ENCODE measurements at places on chromosomes 1 and 21.
A peak's percentile ranks its signal among the peaks of the same experiment; 100 is the strongest.

DNA sequence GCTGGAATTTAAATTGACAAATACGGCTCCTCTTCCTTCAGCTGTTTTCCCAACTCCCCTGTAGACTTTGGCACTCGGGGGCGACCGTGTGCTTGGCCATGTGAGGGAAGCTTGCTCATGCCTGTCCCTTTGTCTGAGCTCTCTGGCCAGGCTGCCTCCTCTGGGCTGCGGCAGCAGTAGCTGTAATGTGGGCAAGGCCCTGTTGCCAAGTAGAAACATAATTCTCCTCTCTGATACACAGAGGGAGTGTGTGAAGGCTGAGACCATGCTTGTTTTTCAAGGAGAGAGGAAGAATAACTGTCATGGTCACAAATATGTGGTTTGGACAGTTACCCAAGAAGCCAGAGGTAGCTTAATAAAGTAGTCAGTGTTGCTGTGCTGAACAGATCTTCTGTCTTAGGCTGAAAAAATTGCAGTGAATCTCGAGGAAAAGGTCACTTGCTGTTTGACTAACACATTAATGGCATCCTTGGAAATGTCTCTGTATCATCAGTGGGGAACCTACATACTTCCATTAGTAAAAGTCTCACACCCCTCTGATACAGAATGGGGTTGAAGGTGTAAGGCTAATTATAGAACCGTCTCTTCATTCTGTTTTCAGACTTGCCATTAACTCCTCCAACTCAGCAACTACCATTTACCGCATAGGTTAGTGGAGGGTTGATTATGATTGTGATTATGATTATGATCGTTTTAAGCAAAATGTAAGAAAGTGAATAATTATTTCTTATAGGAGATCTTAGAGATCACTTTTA, 94.6 kb downstream of the TGFB2 start:
- peak; percentile 15 for DNase-seq

DNA sequence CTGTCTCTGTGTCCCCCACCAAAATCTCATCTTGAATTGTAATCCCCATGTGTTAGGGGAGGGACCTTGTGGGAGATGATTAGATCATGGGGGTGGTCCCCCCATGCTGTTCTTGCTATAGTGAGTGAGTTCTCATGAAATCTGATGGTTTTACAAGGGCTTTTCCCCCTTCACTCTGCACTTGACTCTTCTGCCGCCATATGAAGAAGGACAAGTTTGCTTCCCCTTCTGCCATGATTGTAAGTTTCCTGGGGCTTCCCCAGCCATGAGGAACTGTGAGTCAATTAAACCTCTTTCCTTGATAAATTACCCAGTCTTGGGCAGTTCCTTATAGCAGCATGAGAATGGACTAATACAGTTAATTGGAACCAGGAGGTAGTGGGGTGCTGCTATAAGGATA, 137.1 kb upstream of the RAB4A start:
- DNase-seq: no peak

GRCh38 chr1:67897270-67897949, 64.1 kb upstream of the GNG12 start:
- peak; percentile 72 for DNase-seq

DNA sequence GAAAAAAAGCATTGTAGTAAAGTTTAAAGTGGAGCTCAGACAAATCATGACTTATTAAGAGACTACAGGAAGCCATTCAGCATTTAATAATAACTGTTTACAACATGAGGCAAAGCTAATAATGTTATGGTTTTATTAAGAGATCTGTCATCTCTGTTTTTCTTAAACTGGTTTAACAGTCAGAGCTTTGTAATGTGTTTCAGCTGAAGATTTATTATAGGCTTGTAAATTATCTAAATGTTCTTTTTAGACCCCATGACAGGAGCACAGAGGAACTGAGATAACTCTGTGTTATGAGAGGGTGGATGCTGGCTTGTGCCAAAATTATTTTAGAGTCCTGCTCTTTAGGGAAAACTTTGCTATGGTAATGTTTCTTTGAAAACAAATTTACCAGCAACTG, 38.0 kb upstream of the RWDD3 start:
- DNase-seq: no peak

DNA sequence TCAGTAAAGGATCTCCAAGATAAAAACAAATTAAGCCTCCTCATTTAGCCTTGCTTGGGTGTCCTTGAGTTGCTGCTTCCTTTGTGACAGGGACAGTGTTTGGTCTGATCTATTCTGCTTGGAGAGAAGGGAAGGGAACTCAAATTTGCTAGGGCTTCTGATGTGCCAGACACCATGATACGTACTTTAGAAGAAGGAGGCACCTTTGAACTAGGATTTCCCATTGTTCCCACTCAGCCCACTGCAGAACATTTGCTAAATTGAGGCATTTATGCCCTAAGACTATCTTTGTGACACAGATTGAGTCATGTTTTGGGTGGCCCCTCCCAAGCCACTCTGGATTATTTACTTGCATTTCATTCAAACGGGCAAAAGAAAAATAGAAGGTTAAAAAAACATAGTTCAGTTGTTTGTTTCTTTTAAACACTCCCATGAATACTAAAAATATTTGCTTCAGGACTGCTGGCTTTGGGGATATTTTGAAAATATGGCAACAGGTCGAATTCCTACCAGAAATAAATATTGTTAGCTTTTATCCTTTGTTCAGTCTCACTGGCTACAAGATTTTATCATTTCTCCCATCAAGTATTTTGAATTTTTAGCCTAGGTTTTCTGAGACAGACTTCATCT, 81.9 kb upstream of the WLS start:
- no peak for DNase-seq

GRCh38 chr1:96987186-96987703, 265.7 kb downstream of the PTBP2 start:
- DNase-seq: peak; percentile 50

DNA sequence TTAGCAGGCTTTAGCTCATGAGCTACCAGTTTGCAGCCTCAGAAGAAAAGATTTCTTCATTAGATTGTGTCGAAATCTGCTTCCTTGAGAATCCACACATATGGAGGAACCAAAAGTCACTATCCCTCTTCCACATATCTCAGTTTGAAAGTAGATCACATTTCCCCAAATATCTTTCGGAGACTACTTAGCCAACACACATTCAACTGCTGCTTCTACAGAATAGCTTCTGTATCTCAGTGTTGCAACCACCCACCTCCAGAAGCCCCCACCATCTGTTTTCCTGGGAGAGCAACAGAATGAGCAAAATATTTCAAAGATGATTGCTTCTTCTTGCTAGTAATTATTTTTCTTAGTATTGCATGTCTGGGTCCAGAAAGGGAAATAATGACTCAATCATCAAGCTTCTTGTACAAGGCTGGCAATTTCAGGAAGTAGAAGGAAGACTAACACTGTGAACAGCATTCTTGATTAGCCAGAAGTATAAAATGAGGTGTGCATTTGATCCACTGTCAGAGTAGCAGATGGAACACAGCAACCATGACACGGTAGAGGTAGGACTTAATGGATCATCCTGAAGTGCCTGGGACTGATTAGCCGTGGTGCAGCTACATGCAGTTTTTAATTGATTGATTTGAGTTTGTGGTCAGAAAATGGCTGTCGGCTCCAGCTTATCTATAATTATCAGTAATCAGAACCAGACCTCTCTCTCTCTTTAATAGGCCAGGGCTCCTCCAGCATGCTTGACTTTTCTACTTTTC, 24.9 kb downstream of the ZC3H11B start:
- DNase-seq: peak; percentile 71

GRCh38 chr1:245671966-245672767, 517.4 kb downstream of the KIF26B start:
- DNase-seq: no peak

- no peak for DNase-seq
Observed at GRCh38 chr1:67589519-67590233, 95.3 kb upstream of the GADD45A start.

- no peak for DNase-seq
Observed at GRCh38 chr1:53642215-53642555, 96.8 kb downstream of the GLIS1 start.

DNA sequence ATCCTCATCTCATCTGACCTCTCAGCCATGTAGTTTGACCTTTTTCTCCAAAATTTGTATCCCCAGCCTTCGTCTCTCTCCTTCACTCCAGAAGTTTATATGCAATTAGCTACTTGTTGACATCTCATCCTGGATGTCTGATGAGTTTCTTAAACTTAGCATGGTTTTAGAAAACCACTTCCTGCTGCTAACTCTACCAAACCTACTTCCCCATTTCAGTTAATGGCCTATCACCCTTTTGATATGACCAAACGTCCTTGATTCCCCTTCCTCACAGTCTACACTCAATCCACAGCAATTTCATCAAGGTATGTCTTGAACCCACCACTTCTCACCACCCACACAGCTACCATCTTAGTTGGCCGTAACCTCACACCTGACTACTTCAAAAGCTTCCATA, 121.9 kb downstream of the LRRC40 start:
- DNase-seq: no peak

DNA sequence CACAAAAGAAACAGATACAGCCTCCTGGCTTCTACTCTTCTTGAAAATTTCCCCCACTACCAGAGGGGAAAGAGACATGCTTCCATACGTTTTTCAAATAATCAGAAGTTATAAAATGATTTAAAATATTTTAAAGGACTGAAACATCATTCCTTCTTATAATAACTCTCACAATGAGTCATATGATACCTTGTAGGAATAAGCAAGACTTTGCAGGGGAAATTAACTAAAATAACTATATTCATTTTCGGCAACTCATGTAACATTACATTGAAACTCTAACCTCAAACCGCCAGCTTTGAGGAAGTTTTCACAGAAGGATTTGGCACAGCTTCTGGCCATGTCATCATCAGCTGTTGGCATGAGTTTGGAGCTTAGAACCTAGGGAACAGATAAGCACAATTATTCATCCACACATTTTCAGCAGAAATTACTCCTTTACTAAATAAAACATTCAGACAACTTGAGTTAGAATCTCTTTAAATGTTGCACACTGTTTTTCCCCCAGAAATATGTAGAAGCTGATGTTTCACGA, 85.9 kb downstream of the USP24 start:
- DNase-seq: peak; percentile 89

DNA sequence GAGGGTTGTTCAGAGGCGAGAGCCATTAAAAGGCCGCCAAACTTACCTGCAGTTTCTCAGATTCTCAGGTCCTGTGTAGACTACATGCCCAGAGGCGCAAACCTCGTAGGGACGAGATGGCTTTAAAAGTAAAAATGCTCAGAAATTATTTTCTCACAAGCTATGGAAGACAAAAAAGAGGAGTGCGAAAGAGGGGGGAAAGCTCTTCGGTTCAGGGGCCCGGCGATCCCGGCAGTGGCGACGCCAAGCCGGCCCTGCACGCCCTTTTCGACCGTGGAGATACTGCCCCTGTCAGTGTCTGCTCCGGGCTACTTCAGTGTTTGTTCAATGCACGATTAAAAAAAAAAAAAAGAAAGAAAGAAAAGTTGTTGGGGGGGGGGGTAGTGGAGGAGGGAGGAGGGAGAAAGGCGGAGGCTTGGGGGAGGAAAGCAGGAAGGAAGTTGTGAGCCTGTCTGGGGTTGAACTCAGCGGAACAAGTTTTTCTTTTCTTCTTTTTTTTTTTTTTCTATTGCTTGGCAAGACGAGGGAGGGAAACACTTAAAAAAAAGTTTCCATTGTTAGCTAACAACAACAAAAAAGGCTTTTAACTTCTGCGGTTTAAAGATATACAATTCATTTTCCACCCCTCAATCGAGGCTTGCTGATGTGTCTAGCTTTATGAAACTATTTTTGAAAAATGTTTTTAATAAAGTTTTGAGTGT, at the start of gene ITPKB:
TSS of gene ITPKB (minus strand) at position 288 of the 701 bp plus-strand sequence. CDS start 1,824 bp downstream, outside the sequence.
- peak; percentile 65 for DNase-seq

DNA sequence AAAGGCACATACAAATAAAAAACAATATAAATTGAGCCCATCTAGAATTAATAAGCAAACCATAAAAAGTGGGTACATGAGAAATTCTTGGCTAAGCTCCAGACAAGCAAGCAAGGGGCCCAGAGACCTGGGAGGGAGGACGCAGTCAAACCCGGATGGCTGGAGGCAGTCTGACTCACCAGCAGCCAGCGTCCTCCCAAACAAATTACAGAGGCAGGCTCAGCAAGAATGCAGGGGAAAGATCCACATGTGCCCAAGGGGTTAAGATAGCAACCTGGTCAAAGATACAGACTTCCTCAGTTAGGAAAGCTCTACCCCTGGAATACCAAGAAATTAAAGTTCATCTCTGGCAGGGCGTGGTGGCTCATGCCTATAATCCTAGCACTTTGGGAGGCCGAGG, 7.4 kb upstream of the TIAM1 start:
- DNase-seq: peak; percentile 61

DNA sequence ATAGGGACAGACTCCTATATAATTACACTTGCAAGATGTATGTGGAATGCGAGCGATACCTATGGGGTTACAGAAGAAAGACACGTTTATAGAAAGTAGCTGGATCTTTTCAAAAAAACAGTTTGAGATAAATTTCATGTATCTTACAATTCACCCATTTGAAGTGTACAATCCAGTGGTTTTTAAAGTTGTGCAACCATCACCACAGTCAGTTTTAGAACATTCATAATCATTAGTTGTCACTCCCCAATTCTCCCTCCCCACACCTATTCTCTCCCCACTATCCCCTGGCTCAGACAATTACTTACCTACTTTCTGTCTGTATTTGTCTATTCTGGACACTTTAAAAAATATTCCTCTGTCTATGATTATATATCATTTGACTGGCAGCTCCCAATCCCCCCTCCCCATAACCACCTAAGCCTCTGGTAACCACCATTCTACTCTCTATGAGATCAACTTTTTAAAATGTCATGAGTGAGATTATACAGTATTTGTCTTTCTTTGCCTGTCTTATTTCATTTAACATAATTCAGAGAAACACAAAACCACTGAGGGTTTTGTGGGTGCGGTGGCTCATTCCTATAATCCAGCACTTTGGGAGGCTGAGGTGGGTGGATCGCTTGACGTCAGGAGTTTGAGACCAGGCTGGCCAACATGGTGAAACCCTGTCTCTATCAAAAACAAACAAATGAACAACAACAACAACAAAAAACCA, 39.1 kb downstream of the MRPS6 start:
- no peak for DNase-seq

GRCh38 chr1:37305841-37306240, 168.5 kb upstream of the ZC3H12A start:
- DNase-seq: no peak

DNA sequence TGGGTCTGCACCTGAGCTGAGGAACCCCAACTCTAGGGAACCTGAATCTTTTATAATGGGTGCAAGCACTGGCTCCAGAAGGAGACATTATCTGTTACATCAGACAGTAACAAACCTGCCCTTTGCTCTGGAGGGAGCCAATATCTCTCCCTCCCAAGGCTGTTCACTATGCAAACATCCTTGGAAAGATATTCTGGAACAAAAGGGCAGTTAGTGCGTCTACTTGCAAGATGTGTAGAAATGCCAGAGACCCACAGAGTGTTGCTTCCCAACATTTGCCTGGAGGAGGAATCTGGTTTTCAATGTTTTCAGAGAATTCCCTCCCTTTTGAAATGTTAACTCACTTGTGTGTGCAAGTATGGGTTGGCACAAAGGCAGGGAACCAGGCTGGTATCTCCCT, 31.9 kb downstream of the UMODL1 start:
- no peak for DNase-seq

DNA sequence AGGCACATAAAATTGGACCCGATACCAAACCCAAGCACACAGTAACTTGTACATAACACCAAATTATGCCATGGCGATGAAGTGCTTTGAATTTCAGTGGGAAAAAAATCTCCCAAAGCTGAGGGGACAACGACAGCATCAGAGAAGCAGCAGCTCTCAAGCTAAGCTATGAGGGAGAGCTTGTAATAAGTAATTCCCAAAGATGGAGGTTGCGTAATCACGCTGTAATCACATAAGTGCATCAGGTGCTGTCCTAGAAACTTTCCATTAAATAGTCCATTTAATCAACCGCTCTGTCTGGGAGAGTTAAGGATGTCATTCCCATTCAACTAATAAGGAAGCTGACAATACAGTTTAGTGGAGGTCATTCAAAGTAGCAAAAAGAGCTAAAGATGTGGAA, 37.6 kb upstream of the KRTAP19-8 start:
- DNase-seq: no peak
